ENCODE measurements at places on chromosomes 3 and 15.

GRCh38 chr3:31550452-31551251 lies 17.9 kb downstream of the STT3B start:
- DNase-seq: no peak

GRCh38 chr15:92808598-92809063 lies 91.5 kb upstream of the CHD2 start:
- no peak for DNase-seq

DNA sequence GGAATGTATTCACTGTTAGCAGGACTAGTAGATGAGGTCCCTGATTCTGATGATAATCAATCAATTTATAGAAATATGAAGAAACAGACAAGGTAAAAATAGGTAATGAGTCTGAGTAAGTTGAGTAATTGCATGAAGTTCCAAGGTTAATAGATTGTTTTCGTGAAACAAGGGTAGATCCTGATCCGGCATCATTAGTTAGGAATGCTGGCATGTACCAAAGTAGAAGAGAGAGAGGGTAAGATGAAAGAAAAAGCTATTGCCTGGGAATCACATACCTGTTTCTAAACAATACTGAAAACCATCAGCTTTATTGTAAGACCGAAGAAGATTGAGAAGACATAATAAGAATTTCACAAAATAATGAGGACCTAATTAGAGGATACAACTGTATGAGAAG lies 118.1 kb upstream of the ARPP21 start:
- DNase-seq: no peak

GRCh38 chr15:38154837-38155236 lies 97.8 kb upstream of the SPRED1 start:
- DNase-seq: no peak

All from tibial artery (tissue), 4 donors.